ENCODE measurements at places on chromosomes 5 and 9. TPM values are rescaled to one million over a fixed set of nuclear protein-coding genes. Genes with fewer than 3 reads are reported as not detected.

GRCh38 chr5:1300581-1301083 lies 5.8 kb upstream of the TERT start:
- H3K27me3 ChIP-seq: peaks cover 12% of the 10 kb centered on the region
- peaks cover 5% of the 10 kb centered on the region for H3K4me1 ChIP-seq
- no peaks in the 10 kb centered on the region for H3K36me3 ChIP-seq
- no peak overlapping the region for H3K27ac ChIP-seq

GRCh38 chr9:84512493-84512892 lies 157.0 kb upstream of the NTRK2 start:
- H3K27ac ChIP-seq: no peak overlapping the region
- peaks cover 4% of the 10 kb centered on the region for H3K36me3 ChIP-seq
- no peaks in the 10 kb centered on the region for H3K27me3 ChIP-seq
- H3K4me1 ChIP-seq: no peaks in the 10 kb centered on the region
- no peak overlapping the region for H3K4me3 ChIP-seq
- no peak for DNase-seq

GRCh38 chr9:116436121-116436520 lies 251.0 kb upstream of the TRIM32 start:
- H3K36me3 ChIP-seq: peaks cover 9% of the 10 kb centered on the region
- no peak overlapping the region for H3K4me3 ChIP-seq
- peaks cover 9% of the 10 kb centered on the region for H3K4me1 ChIP-seq
- H3K27ac ChIP-seq: 0 out of 2 replicates have a peak overlapping the region, but pooled peaks have one; percentile 15
- DNase-seq: no peak

DNA sequence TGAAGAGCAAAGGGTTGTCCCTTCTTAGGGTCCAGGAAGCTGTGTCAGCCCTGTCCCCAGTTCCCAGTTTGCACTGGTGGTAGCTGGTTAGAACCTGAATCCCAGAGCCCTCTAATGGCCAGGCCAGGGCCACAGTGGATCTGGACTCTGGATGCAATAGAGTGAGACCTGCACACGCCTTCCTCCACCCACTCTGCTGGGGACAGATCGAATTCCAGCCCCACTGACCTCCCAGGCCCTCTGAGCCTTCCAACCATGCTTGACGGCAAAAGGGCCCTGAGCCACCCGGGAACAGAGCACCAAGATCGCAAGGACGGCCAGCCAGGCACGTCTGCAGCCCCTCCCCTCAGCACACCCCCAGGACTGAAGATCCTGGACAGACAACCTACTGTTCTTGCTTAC lies 23.7 kb downstream of the NAIF1 start:
- H3K4me1 ChIP-seq: peaks cover 6% of the 10 kb centered on the region
- peaks cover 2% of the 10 kb centered on the region for H3K27me3 ChIP-seq
- no peak overlapping the region for H3K4me3 ChIP-seq
- DNase-seq: no peak

DNA sequence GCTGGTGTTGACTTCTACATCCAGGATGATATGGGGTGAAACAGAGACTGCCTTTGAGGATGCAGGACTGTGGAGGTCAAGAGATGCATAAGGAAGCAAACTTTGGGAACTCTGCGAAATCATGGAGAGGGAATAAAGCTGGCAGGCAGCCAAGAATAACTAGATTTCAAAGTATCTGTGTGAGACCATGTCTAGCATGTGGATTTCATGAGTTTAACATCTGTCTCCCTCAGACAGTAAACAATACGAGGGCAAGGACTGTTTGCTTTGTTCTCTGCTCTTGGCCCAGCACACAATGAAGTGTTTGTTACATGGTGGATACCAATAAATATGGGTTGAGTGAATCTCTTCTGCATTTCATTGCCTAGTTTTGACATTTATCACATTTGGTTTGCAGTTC lies 71.3 kb downstream of the RASEF start:
- H3K4me1 ChIP-seq: peaks cover 7% of the 10 kb centered on the region
- no peak overlapping the region for H3K4me3 ChIP-seq
- H3K27me3 ChIP-seq: no peaks in the 10 kb centered on the region
- no peak for DNase-seq
- no peak overlapping the region for H3K27ac ChIP-seq
- peaks cover 3% of the 10 kb centered on the region for H3K36me3 ChIP-seq

DNA sequence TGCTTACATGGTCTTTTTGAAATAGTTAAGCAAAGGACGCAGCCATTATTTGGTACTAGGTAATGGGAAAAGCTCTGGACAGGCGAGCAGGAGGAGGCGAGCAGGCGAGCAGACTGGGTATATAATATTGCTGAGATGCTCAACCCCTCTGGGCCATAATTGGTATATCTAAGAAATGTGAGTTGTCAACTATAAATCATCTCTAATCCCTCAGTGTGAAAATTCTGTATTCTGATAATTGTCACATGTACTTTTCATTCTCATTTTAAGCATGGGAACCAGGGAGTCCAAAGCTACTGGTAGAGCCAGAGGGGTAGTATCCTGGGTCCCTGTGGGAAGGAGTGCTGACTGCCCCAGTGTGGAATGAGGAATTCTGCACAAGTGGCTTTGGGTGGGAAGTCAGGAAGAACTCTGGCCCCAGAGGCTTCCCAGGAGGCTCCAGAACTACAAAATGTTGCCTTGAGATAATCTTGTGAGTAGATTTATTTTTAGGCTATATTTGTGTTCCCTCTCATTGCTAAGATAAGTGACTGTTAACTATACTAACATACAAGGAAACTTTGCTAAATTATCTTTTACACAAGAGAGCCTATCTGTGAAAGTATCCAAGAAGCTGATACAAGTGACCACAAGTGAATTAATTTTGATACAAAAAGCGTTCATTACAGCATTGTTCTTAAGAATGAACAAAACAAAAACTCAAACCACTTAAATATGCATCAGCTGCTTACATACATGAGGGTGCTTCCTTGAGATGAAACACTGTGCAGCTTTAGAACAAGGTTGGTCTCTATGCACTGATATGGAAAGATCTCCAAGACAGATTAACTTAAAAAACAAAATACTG lies 70.5 kb upstream of the TNFAIP8 start:
- no peaks in the 10 kb centered on the region for H3K36me3 ChIP-seq
- no peak for DNase-seq
- peaks cover 18% of the 10 kb centered on the region for H3K4me1 ChIP-seq
- H3K27me3 ChIP-seq: no peaks in the 10 kb centered on the region
- H3K27ac ChIP-seq: no peak overlapping the region

- H3K27ac ChIP-seq: no peak overlapping the region
- no peak for DNase-seq
- H3K36me3 ChIP-seq: no peaks in the 10 kb centered on the region
- no peak overlapping the region for H3K4me3 ChIP-seq
- H3K4me1 ChIP-seq: peaks cover 11% of the 10 kb centered on the region
- no peaks in the 10 kb centered on the region for H3K27me3 ChIP-seq
Observed at GRCh38 chr5:169653091-169653490, 16.0 kb downstream of the DOCK2 start.

- H3K4me1 ChIP-seq: no peaks in the 10 kb centered on the region
- no peak overlapping the region for H3K4me3 ChIP-seq
- no peak for DNase-seq
Observed at GRCh38 chr9:76793784-76794431, 29.7 kb downstream of the PCA3 start.

DNA sequence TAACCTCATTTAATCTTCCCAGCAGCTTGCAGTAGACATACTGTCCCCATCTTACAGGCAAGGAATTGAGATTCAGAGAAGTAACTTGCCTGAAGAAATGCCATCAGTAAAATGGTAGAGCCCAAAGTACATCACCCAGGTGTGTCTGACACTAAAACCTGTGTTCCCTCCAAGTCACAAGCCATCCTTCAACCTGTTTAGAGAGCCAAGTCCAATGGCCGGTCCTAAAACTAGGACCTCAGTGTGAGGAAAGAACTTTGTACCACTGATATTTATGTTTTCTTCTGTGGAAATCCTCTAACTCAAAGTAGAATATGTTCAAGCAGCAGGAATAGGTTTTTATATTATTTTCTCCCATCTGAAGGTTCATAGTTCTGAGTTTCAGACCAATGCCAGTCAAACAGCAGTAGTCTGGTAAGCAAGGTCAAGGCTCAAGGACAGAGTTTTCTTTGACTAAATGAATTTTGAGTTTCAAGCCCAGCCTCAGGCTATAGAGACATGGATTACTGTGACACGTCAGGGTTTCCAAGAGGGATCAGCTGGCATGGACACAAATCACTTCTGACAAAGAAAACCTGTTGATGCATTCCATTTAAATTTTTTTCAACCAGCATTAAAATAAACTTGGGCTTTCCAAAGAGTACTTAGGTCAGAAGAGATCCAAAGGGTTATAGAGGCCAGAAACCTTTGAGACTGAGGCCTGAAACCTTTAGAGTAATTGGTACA lies 80.9 kb upstream of the PLPP6 start:
- no peak for DNase-seq
- no peaks in the 10 kb centered on the region for H3K27me3 ChIP-seq
- peaks cover 7% of the 10 kb centered on the region for H3K36me3 ChIP-seq
- no peaks in the 10 kb centered on the region for H3K4me1 ChIP-seq

GRCh38 chr5:113119246-113119924 lies 142.8 kb downstream of the DCP2 start:
- H3K4me1 ChIP-seq: peaks cover 14% of the 10 kb centered on the region
- H3K27me3 ChIP-seq: no peaks in the 10 kb centered on the region
- H3K4me3 ChIP-seq: no peak overlapping the region
- H3K27ac ChIP-seq: peak overlapping the region; percentile 6

The SPRY4 gene
- 140 TPM for total RNA-seq

The ISL1 gene
- not detected for total RNA-seq

The BAAT gene
- total RNA-seq: 0.17 TPM
